ENCODE measurements at places on chromosomes 5 and 9.

GRCh38 chr5:33649549-33650482 is 209.1 kb downstream of the TARS1 start:
- H3K4me1 ChIP-seq: no peaks in the 10 kb centered on the region
- no peak overlapping the region for H3K4me3 ChIP-seq
- H3K27me3 ChIP-seq: no peaks in the 10 kb centered on the region
- DNase-seq: no peak
- H3K27ac ChIP-seq: no peak overlapping the region

DNA sequence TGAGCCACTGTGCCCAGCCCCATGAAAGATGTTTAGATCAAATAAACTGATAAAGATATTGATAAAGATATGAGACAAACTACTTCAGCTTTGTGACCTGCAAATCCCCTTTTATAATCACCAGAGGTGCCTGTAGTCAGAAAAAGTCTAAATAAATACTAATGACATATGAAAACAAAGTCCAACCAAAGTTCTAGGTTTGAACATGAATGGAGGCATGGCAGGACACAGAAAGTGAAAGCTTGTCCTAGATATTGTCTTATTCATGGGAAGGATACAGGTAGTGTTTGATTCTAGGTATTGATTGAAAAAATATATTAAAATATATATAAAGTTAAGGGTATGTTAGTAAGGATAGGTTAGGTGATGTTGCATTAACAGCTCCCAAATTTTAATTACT is 24.6 kb upstream of the PSAT1 start:
- H3K27ac ChIP-seq: no peak overlapping the region
- H3K27me3 ChIP-seq: no peaks in the 10 kb centered on the region
- peaks cover 8% of the 10 kb centered on the region for H3K36me3 ChIP-seq
- peaks cover 5% of the 10 kb centered on the region for H3K4me1 ChIP-seq
- no peak overlapping the region for H3K4me3 ChIP-seq
- no peak for DNase-seq

- no peak for DNase-seq
- H3K27ac ChIP-seq: no peak overlapping the region
- H3K4me3 ChIP-seq: no peak overlapping the region
- no peaks in the 10 kb centered on the region for H3K4me1 ChIP-seq
- no peaks in the 10 kb centered on the region for H3K36me3 ChIP-seq
Observed at GRCh38 chr5:127351418-127351817, 60.8 kb downstream of the MEGF10 start.

- H3K27me3 ChIP-seq: peaks cover 5% of the 10 kb centered on the region
- H3K4me1 ChIP-seq: no peaks in the 10 kb centered on the region
- H3K36me3 ChIP-seq: no peaks in the 10 kb centered on the region
- no peak overlapping the region for H3K4me3 ChIP-seq
Observed at GRCh38 chr9:84697509-84698114, 28.1 kb downstream of the NTRK2 start.

- DNase-seq: peak; percentile 71
- H3K27ac ChIP-seq: no peak overlapping the region
- peaks cover 7% of the 10 kb centered on the region for H3K4me1 ChIP-seq
- H3K4me3 ChIP-seq: no peak overlapping the region
- H3K27me3 ChIP-seq: no peaks in the 10 kb centered on the region
Observed at GRCh38 chr9:10265153-10265631, 347.6 kb downstream of the PTPRD start.

DNA sequence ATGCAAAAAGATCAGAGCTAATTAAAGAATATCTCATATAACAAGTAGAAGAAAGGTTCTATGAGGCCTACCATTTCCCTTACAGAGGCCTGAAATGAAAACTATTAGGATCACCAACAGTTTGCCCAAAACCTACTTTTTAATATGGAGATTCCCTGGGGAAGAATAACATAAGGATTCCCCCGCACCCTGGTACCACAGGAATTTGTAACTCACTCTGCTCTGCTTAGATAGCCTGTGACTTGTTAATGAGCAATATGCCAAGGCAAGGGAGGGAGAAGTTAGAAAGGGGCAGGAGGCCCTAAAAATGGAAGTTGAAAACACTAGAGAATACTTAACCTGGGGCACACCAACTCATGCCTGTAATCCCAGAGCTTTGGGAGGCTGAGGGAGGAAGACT is 107.0 kb downstream of the CDH6 start:
- H3K4me3 ChIP-seq: no peak overlapping the region
- no peaks in the 10 kb centered on the region for H3K27me3 ChIP-seq
- no peaks in the 10 kb centered on the region for H3K4me1 ChIP-seq

GRCh38 chr5:122704247-122705036 is 70.4 kb upstream of the SNX2 start:
- H3K4me1 ChIP-seq: peaks cover 5% of the 10 kb centered on the region
- no peaks in the 10 kb centered on the region for H3K27me3 ChIP-seq
- H3K27ac ChIP-seq: no peak overlapping the region
- H3K4me3 ChIP-seq: no peak overlapping the region
- peak; percentile 65 for DNase-seq

- H3K27ac ChIP-seq: no peak overlapping the region
- H3K4me1 ChIP-seq: no peaks in the 10 kb centered on the region
- no peak overlapping the region for H3K4me3 ChIP-seq
- H3K27me3 ChIP-seq: no peaks in the 10 kb centered on the region
Observed at GRCh38 chr5:96648023-96648422, 14.2 kb upstream of the CAST start.

DNA sequence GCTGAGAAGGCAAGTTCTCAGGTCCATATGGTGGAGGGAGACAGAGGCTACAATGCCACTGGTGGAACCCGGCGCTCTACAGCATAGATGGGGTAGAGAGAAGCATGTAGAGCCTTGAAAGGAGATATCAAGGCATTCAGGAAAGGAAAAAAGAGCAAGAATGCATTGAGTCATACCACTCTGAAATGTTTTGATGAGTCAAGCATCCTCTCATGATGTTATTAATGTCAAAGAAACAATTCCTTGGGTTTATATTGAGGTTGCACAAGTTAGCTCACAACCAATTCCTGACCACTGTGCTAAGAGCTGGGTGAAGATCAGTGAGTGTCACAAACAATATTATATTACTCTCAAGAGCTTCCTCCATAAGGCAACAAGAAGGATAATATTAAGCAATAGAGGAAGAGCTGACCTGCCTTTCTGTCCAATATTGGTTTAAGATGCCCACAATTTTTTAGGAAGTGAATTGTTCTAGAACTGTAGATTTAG is 178.0 kb downstream of the RFK start:
- peaks cover 4% of the 10 kb centered on the region for H3K4me1 ChIP-seq
- H3K4me3 ChIP-seq: no peak overlapping the region
- H3K27ac ChIP-seq: no peak overlapping the region
- peak; percentile 88 for DNase-seq

- no peak overlapping the region for H3K4me3 ChIP-seq
- no peak for DNase-seq
- peaks cover 52% of the 10 kb centered on the region for H3K4me1 ChIP-seq
Observed at GRCh38 chr5:139652788-139653241, 4.7 kb downstream of the CXXC5 start.

DNA sequence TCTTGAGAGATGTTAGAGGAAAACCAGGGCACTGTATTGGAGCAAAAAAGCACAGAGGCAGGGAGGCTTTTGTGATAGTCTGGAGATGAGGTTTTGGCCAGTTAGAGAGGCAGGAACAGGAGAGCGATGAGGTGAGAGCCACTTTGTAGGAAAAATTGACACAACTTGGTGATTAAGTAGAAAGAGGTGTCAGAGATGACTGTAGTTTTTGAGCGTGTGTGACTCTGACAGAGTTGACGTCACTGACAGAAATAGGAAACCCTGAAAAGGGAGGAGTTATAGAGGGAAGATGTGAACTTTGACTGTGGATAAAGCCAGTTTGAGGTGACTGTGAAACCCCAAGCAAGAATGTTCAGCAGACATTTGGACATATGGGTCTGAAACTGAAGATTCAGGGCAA is 15.7 kb downstream of the NFX1 start:
- H3K4me3 ChIP-seq: no peak overlapping the region
- no peak for DNase-seq
- no peaks in the 10 kb centered on the region for H3K4me1 ChIP-seq

DNA sequence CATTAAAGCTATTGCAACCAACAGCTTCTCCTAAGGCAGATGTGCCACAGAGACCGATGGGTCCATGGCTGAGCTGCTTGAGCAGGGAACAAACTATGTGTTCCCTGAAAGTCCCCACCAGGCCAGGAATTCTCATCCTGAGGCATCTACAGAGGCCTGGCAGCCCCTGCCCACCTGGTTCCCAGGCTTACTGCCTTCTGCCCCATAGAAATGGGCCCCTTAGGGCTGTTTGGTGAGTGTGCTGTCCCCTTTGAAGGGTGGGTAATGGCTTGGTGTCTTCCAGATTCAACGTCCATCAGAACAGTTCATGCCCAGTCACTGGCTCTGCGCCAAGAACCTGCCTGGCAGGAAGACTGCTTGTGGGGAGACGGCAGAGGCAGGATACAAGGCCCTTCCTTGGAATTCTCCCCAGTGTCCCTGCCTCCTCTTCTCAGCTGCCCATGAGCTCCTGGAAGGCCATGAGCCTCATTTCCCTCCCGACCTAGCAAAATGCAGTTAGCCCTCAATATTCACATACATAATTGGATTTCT is 3.8 kb upstream of the COL27A1 start:
- no peaks in the 10 kb centered on the region for H3K36me3 ChIP-seq
- H3K27me3 ChIP-seq: peaks cover 10% of the 10 kb centered on the region
- H3K27ac ChIP-seq: no peak overlapping the region
- no peaks in the 10 kb centered on the region for H3K4me1 ChIP-seq

- no peak for DNase-seq
- no peaks in the 10 kb centered on the region for H3K4me1 ChIP-seq
- H3K27ac ChIP-seq: no peak overlapping the region
- no peak overlapping the region for H3K4me3 ChIP-seq
- H3K36me3 ChIP-seq: no peaks in the 10 kb centered on the region
Observed at GRCh38 chr9:122791872-122792669, 3.3 kb downstream of the OR5C1 start.

DNA sequence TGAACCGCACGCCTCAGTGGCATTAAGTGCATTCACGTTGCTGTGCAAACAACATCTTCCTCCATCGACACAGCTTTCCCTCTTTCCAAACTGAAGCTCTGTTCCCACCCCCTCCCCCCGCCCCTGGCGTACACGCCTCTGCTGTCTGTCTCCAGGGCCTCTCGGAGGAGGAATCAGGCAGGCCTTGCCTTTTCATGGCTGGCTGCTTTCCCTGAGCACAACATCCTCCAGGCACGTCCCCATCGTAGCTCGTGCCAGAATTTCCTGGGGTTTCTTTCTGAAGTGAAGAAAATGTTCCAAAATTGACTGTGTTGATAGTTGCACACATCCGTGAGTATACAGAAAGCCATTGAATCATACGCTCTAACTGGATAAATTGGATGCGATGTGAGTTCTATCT is 22.3 kb upstream of the TMEM250 start:
- no peaks in the 10 kb centered on the region for H3K4me1 ChIP-seq
- peak; percentile 70 for DNase-seq
- H3K27me3 ChIP-seq: no peaks in the 10 kb centered on the region
- no peaks in the 10 kb centered on the region for H3K36me3 ChIP-seq
- H3K4me3 ChIP-seq: no peak overlapping the region

All from cardiac muscle cell (in vitro differentiated cells and primary cell).